ENCODE measurements at places on chromosomes 16 and 17.

DNA sequence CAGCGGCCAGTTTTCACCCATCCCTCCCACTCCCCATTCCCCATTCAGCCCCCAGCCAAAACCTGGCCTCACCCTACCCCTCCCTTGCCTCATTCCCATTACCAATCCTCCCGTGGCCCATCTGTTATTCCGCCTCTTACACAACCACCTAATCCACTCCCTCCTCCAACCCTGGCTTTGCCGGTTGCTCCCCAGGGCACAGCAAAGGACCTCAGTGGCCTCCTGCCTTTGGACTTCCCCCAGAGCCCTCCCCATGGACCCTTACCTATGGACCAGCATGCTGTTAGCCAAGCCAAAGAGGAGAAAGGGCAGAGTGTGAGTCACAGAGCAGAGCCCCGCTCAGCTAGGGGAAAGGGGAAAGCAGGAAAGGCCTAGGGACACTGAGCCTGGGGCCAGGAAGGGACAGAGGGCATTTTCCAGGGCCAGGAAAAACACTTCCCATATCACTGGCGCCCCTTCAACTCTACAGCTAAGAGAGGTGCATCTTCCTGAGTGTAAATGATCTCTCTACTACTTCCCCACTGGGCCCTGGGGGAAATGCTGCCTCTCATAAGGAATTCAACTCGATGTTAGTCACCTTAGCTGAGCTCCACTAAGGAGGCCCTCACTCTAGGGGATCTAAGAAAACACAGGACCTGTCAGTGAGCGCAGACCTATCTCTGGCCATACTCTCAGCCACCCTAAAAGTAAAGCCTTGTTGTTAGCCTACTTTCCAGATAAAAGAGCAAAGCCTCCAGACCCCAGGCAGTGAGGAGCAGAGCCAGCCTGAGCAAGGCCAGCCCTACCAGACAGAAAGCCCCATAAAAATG, 10.6 kb downstream of the PEMT start:
- no peak for DNase-seq

DNA sequence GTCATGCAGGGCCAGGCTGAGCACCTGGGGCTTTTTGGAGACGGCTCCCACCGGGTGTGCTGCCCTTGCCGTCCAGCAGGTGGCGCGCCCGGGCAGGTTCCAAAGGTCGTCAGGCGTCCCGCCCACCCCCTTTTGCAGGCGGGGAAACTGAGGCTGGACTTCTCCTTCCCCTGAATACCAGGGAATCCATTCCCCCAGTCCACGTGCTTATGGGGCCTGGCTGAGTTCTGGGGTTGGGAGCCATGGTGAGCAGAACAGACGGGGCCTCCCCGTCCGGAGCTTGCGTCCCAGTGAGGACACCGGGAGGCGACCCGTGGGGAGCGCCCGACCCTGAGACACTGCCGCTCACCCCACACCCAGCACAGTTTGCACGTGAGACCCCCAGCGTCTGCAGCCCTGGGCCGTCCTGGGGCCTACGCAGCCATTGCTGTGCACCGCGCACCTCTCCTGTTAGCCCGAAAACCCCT, 51.8 kb upstream of the JPH3 start:
- DNase-seq: peak; percentile 56

DNA sequence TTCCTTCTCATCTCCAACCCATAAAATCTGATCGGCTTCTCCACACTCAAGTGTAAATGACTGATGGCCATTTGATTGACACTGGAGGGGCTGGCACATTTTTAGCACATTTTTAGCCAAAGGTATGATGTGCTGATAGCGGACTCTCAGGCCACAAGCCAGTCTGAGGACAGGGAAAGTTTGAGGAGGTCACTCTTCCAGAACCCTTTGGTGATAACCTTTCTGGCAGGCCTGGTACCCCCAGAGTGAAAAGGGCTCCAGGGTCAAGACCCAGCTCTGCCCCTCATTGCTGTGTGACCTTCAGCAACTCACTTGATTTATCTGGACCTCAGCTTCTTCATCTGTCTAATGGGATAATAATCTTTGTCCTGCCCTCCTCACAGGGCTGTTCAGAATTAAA, 1.7 kb upstream of the NLRC5 start:
- DNase-seq: no peak

DNA sequence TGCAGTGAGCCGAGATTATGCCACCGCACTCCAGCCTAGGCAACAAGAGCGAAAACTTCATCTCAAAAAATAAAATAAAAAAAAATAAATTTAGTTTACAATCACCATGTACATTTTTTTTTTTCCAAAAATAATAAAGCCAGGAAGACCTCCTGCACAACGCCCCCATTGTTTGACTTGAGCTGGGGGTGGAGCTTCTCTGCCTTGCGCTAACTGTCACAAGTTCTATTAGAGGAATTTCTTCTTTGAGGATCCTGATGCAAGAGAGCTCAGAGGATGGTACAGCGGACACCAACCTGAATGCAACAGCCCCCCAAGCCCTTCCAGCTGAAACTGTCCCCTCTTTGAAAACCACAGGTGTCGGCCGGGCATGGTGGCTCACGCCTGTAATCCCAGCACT, 24.9 kb upstream of the CBX4 start:
- DNase-seq: no peak

DNA sequence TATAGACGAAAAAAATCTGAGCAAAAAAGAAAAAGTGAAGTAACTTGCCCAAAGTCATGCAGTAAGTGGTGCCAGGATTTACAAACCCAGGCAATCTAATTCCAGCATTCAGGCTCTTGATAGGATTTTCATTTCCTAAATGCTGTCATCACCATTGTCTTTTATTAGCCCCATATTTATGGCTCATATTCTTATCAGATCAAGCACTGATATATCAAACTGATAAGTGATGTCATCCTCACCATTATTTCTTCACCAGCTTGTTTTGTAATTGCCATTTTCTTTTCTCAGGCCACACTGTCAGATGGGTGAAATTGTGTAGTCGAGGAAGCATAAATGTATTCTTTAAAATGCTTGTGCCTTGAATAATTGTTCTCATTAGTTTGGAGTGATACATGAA, 1.3 kb downstream of the RAD51C start:
- DNase-seq: no peak

DNA sequence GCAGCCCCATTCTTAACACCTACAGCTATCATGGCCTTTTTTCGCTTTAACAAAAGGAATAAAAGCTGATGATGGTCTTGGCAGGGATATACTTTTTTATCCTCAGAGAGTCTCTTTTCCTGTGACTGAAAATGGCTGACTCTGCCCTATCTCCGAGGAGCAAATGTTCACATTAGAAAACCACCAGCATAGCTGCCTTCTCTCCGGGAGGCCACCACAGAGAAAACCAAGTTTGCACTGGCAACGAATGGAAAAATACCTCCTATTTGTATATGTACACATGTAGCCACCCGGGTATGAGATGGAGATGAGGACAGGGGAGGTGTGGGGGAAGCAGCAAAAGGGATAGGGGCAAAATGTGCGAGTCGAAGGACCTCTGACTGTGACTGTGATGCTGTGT, 88.2 kb downstream of the STX8 start:
- no peak for DNase-seq

- DNase-seq: no peak
Observed at GRCh38 chr17:43998552-43998951, 5.9 kb upstream of the NAGS start.

GRCh38 chr16:27712251-27712711, 162.3 kb downstream of the KATNIP start:
- no peak for DNase-seq

DNA sequence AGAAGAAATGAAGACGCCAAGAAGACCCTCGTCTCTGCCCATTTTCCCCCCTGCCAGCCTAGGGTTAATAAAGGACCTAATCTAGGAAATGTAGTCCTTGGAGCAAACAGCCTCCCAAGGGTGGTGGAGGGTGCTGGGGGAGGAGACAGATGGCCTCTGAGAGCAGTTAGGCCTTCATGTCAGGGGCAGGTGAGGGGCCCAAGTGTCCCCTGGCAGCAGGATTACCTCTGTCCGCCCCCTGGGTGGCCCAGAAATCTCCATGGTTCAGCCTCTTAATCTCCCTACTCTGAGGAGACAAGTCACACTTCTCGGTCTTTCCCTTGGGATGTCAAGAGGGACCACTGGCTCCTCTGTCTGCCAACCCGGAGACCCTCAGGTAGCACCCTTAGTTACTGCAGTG, 365.4 kb upstream of the TNRC6C start:
- no peak for DNase-seq

DNA sequence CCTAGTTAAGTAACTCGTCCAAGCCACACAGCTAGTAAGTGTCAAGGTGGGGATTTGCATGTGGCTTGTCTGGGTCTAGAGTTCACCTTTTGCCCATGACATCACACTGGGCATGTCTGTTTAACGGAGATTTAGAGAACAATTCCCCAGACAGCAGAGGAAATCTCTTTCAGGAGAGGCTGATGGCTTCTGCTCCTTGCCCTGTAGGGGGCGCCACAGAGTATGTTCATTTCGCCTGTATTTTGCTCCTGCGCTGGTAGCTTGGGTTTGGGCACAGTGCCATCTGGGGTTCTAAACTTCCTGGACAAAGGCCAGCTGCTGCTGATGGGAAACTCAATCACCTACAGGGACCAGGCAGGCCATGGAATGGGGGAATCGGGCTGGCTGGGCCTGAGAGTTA, 20.4 kb downstream of the OTOA start:
- DNase-seq: peak; percentile 39

DNA sequence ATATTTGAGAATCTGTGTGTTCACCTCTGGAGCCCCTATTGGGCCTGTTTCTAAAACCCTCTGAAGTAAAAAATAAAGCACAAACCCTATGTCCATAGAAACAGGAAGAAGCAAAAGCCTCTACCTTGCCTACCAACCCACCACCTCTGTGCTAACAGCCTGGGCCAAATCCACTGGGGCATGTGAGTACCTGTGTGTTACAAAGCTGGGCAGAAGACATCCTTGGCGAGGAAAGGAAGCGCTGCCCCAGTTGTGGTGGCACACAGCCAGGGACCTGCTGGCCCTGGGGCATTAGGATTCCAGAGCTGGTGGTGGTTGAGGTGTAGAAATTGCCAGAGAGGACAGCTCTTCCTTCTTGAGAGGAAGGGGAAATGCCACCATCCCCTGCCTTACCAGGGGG, 30.0 kb downstream of the MYO18A start:
- DNase-seq: no peak

GRCh38 chr17:55575058-55575636, 63.9 kb upstream of the SMIM36 start:
- DNase-seq: no peak

DNA sequence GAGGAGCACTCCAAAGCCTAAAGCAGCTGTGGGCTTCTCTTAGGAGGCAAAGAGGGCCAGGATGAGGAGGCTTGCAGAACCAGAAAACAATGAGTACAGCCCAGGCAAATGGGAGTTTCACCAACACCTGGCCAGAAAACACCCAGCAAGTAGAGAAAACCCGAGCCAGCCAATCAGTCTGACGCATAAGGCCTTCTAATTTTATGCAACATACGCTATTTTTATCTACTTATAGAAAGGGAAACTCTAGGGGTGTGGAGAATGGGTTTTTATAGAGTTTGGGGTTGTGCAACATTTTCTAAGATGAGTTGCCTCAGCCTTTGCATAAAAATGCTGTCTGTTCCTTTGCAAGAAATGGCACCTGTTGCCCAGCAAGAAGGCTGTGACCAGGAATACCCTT, 529.0 kb upstream of the CDH5 start:
- no peak for DNase-seq

DNA sequence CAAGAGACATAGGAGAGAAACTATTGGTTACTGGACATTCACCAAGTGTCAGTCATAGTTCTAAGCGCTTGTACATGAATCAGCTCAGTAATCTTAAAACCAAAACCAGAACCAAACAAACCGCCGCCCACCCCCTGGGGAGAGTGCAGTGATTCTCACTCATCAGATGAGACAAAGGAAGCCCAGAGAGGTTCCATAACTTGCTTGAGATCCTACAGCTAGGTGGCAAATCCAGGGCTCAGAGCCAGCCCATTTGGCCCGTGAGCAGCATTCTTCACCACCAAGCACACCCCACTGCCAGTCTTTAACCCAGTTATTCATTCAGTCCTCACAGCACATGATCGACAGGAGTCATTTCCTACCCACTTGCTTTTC, 37.2 kb upstream of the RGS9 start:
- DNase-seq: peak; percentile 91

DNA sequence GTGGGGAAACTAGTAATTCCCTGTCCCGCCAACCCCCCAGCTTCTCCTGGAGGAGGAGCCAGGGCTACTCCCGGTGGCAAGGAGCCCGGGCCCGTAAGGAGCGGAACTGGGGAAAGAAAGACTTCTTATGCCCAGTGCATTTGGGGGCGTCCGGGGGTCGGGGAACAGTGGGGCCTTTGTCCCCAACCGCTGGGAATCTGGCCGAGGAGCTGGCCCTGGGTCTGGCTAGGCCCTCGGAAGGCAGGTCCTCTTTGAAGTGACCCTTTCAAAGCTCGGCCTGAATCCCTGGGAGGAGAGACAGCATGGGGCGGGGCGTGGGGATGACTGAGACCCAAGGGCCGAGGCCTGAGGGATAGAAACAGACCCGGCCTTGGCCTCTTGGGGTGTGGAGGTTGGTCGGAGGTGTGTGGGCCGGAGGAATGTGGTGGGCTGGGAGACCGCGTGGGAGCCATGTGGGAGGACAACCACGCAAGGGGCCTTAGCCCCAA, 6.0 kb downstream of the ARHGAP23 start:
- no peak for DNase-seq

- no peak for DNase-seq
Observed at GRCh38 chr17:8781776-8782175, 17.4 kb downstream of the MFSD6L start.

- no peak for DNase-seq
Observed at GRCh38 chr17:281365-281999, 71.1 kb downstream of the RPH3AL start.

GRCh38 chr17:9843152-9844010, 17.7 kb downstream of the GLP2R start:
- DNase-seq: no peak

GRCh38 chr16:85419503-85420408, 193.4 kb upstream of the GSE1 start:
- no peak for DNase-seq

GRCh38 chr16:21994856-21995465, 6.0 kb downstream of the PDZD9 start:
- DNase-seq: no peak

DNA sequence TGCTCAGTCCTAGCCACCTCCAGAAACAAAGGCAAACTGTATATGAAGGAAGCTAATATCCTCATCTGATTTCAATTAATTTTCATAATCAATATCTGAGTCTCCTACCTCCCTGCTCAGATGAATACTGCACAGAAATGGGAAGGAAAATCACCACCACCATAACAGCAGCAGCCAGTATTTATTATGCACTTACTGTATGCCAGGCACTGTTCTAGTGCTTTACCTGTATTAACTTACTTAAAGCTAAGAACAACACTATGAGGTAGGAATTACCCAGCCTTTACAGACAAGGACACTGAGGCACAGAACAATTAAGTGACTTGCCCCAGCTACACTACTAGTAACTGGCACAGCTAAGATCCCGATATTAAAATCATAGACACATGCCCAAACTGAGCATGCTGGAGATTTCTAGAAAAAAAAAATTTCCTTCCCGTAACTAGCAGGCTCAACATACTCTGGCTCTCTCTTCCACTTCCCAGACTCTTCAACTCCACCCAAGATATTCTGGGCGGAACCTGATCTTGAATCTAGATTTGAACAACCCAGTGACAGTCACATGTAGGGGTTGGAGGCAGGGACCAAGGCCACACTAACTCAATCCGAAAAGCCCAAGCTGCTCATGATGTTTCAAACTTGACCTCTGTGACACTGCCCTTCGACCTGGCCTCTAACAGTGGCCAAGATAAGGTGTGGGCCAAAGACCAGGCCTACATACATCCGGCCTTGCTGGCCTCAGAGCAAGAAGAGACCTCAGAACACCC, 3.9 kb downstream of the TRIM25 start:
- no peak for DNase-seq

All from activated CD4-positive, alpha-beta T cell treated with anti-CD3 and anti-CD28 coated beads, Interleukin-10, Interleukin-2, amounts not matched to agents 100 ng/mL and 50 ng/mL, durations not matched to agents 16 hours and 8 hours (primary cell).